Stimulated activated CD8-positive, alpha-beta memory T cell treated with anti-CD3 and anti-CD28 coated beads, Interleukin-15, amount 100 ng/mL, for 24 hours (primary cell): ENCODE measurements at places on chromosomes 3 and 15.

- no peak for DNase-seq
Measured at GRCh38 chr3:27715863-27716262, 6.3 kb downstream of the EOMES start.

- DNase-seq: no peak
Measured at GRCh38 chr3:169128579-169128978, 534.9 kb downstream of the MECOM start.

DNA sequence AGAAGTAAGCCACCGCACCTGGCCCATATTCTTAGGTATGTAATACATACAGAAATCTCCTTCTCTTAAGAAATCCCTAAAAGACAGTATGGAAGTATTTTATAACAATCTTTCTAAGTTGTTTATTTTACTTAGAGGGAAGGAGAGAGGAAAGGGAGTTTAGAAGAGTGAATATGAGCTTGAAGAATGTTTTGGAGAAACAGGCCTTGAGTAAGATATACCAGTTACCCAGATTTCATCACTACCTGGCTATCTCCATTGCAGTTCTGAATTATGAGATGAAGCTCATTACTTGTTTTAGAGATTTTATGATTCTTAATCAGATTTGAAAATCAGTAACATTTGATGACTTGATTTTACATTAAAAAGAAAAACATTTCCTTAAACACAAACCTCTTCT is 71.9 kb downstream of the DCUN1D1 start:
- DNase-seq: no peak

- DNase-seq: no peak
Measured at GRCh38 chr15:26421065-26421464, 351.8 kb downstream of the GABRB3 start.

DNA sequence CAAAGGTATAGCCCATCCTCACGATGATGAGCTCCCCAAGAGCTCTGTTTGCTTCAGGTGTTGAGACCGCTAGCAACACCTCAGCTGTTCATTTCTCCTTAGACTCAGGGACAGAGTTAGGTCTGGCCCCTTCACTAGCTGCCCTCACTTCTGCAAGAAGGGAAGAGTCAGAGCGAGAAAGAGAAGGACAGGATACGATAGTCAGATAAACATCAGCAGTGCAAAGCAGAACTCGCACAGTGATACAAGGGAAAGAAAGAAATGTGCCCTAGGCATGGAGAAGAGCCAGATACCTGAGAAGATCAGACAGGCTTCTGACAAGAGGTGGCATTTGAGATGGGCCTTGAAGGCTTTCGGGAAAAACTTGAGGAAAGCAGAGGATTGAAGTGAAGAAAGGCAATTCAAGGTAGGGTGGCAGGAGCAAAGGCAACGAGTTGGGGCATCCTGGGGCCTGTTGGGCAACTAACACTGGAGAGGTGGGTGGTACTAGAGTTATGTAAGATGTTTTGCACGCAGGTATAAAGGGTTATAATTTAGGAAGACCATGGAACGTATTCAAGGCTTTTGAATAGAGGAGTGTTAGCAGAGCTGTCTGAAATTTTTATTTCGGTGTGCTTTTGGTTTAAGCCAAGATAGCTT is 106.0 kb downstream of the PGPEP1L start:
- DNase-seq: no peak

DNA sequence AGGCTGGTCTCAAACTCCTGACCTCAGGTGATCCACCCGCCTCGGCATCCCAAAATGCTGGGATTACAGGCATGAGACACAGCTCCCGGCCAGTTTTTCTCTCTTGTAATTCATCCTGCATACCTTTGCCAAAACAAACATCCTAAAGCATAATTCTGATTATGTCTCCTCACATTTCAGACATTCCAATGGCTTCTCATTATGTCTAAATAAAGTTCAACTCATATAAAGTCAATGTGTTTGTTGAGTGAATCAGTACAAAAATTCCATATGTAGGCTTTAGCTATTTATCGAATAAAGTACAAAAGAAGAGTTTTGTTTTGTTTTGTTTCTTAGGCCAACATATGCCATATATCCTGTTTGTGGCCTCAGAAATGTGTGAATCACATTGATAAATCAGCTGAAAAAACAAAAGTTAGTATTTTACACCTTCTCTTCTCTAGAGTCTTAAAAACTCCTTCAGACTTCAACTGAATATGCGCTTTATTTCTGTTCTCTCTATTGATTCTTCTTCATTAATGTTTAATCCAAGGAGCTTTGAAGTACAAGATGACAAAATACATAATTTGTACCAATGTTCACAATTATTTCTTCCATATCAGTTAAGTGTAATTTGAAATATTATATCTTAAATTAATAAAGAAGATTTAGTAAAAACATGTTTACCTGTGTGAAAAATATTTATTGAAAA is 165.8 kb downstream of the MECOM start:
- DNase-seq: no peak

GRCh38 chr15:26165546-26165945 is 302.4 kb upstream of the ATP10A start:
- no peak for DNase-seq

GRCh38 chr15:52263563-52264282 is 31.9 kb downstream of the MYO5C start:
- no peak for DNase-seq

GRCh38 chr3:177529716-177530335 is 332.5 kb upstream of the TBL1XR1 start:
- DNase-seq: no peak
